Prostate gland (tissue), 2 donors: ENCODE measurements at places on chromosomes 5 and 9. TPM values are rescaled to one million over a fixed set of nuclear protein-coding genes. Genes with fewer than 3 reads are reported as not detected.

DNA sequence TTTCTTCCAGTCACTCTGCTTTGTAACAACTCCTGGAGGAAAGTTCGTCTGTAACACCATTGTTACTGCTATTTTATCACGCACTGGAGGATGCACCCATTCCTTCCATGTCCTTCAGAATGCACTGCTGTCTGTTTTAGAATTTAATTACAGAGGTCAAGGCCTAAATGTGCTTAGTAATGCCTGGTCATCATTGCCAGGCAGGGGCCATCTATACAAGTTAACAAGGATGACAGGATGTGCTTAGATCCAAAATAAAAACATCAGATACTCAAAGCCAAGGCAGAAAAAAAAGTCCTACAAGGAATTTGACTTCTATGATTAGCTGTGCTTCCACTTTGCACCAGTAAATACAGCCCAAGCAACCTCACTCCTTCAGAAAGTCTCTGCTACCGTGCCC, 371.4 kb downstream of the SEMA5A start:
- no peak overlapping the region for H3K4me3 ChIP-seq
- no peaks in the 10 kb centered on the region for H3K36me3 ChIP-seq
- H3K27me3 ChIP-seq, result no peaks in the 10 kb centered on the region
- DNase-seq, result no peak

Gene ORM2
- 0.91 TPM for total RNA-seq

Gene C9orf50
- total RNA-seq, result not detected

Gene LECT2
- total RNA-seq, result not detected

DNA sequence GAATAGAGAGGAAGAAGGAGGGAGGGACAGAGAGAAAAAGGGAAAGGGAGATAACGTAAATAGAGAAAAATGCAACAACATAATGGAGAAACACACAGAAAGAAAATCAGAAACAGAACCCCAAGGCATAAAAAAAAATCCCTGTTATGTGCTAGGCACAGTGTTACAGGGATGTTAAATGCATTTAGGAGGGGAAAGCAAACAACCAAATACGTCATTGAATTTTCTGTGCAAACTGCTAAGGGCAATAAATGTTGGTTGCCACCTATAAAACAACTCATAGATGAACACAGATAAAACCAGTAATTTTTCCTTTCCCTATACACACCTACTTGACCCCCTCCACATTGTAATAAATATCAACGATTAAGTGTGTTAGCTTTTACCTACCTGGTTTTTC, 51.3 kb upstream of the ASTN2 start:
- no peaks in the 10 kb centered on the region for H3K27me3 ChIP-seq
- peak; percentile 13 for DNase-seq
- no peaks in the 10 kb centered on the region for H3K4me1 ChIP-seq
- peak overlapping the region; percentile 38 for H3K4me3 ChIP-seq

GRCh38 chr9:90514877-90515276, 127.7 kb downstream of the DIRAS2 start:
- H3K27me3 ChIP-seq, result no peaks in the 10 kb centered on the region
- no peak overlapping the region for H3K4me3 ChIP-seq
- H3K4me1 ChIP-seq, result no peaks in the 10 kb centered on the region
- H3K36me3 ChIP-seq, result no peaks in the 10 kb centered on the region
- no peak overlapping the region for H3K27ac ChIP-seq

GRCh38 chr9:110248361-110248760, 7.9 kb downstream of the TXN start:
- H3K4me3 ChIP-seq, result no peak overlapping the region
- no peak overlapping the region for H3K27ac ChIP-seq
- no peak for DNase-seq
- peaks cover 3% of the 10 kb centered on the region for H3K4me1 ChIP-seq
- no peaks in the 10 kb centered on the region for H3K27me3 ChIP-seq
- H3K36me3 ChIP-seq, result no peaks in the 10 kb centered on the region

Gene LAMC3
- total RNA-seq, result 0.55 TPM

DNA sequence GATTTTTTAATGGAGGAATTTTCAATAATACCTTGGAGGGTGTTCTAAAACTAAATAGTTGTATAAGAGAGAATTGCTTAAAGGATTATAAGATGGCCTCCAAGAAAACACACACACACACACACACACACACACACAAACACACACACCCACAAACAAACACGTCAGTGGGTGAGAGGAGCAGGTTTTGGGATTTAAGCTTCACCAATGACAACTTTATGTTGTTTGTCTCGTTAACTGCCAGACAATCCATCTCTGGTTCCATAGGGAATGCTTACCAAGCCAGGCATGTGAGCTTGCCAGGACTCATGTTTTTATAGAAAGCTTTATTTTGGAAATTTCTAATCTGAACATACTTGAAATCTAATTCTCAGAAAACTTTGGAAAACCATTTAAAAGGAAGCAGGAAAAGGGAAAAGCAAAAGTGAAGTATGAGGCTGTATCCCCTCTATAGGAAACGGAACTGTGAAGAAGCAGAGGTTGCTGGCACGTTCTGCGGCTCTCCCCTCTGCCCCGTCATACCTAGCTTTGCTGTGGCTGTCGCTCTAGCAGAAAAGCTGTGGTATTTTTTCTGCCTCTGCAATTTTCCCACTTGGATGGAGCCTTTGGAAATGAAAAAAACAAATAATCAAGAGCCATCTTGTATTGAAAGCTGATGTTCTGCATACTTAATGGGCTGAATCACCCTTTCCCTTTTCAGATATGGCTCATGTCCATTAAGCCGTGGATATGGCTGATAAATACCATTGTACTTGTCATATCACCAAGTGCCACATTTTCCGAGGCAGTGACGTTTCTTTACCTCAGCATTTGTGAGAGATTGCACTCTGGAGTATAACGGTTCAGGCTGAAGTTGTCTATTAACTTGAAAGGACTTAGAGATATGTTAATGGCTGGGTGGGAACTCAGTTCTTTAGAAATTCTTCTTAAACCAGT, 112.7 kb downstream of the NTRK2 start:
- no peaks in the 10 kb centered on the region for H3K27me3 ChIP-seq
- DNase-seq, result no peak
- H3K4me3 ChIP-seq, result no peak overlapping the region
- H3K27ac ChIP-seq, result no peak overlapping the region
- H3K36me3 ChIP-seq, result no peaks in the 10 kb centered on the region

- H3K27me3 ChIP-seq, result no peaks in the 10 kb centered on the region
- no peak overlapping the region for H3K27ac ChIP-seq
- no peak overlapping the region for H3K4me3 ChIP-seq
- DNase-seq, result no peak
Observed at GRCh38 chr5:27315363-27316270, 277.2 kb upstream of the CDH9 start.

Gene SLC46A2
- total RNA-seq, result 0.80 TPM

Gene LMX1B
- total RNA-seq, result 0.18 TPM

Gene CETN3
- 13.3 TPM for total RNA-seq

GRCh38 chr5:74627646-74628279, 12.8 kb downstream of the ENC1 start:
- DNase-seq, result no peak
- H3K27me3 ChIP-seq, result no peaks in the 10 kb centered on the region
- H3K4me3 ChIP-seq, result no peak overlapping the region
- H3K4me1 ChIP-seq, result peaks cover 2% of the 10 kb centered on the region
- H3K27ac ChIP-seq, result no peak overlapping the region

DNA sequence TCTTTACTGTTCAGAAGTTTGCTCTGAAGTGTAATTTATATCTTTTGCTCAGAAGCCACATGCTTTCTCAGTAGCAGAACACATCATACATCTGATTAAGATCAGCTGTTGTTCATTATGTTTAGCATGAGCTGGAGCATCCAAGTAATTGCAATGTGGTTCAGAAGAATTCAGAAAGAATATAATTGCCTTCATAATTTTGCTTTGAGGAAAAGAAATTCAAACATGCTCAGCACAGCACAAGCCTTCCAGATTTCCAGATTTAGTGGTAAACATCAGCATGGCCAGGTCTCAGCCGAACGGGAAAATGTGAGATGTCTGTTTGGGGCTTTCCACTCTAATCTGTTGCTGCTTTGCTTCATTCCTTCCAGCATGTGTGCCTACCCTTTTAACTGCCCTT, 65.9 kb downstream of the ITGA1 start:
- no peak overlapping the region for H3K27ac ChIP-seq
- H3K4me1 ChIP-seq, result no peaks in the 10 kb centered on the region
- no peak overlapping the region for H3K4me3 ChIP-seq

DNA sequence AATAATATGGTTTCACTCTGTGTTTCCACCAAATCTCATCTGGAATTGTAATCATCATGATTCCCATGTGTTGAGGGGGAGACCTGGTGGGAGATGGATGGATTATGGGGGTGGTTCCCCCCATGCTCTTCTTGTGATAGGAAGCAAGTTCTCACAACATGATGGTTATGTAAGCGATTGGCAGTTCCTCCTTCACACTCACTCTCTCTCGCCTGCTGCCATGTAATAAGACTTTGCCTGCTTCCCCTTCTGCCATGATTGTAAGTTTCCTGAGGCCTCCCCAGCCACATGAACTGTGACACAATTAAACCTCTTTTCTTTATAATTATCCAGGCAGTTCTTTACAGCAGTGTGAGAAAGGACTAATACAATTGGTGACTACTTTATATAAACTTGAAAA, 48.4 kb downstream of the PTBP3 start:
- no peak overlapping the region for H3K27ac ChIP-seq
- H3K4me3 ChIP-seq, result no peak overlapping the region
- H3K36me3 ChIP-seq, result no peaks in the 10 kb centered on the region
- DNase-seq, result no peak
- no peaks in the 10 kb centered on the region for H3K27me3 ChIP-seq

- peak overlapping the region; percentile 30 for H3K27ac ChIP-seq
- no peaks in the 10 kb centered on the region for H3K36me3 ChIP-seq
- H3K27me3 ChIP-seq, result no peaks in the 10 kb centered on the region
- no peak for DNase-seq
- H3K4me1 ChIP-seq, result no peaks in the 10 kb centered on the region
- peak overlapping the region; percentile 52 for H3K4me3 ChIP-seq
Observed at GRCh38 chr5:59037941-59038797, 455.3 kb downstream of the RAB3C start.

GRCh38 chr5:157544623-157544989, 31.0 kb downstream of the ADAM19 start:
- no peaks in the 10 kb centered on the region for H3K4me1 ChIP-seq
- no peaks in the 10 kb centered on the region for H3K27me3 ChIP-seq
- no peak for DNase-seq
- peak overlapping the region; percentile 39 for H3K27ac ChIP-seq
- no peak overlapping the region for H3K4me3 ChIP-seq

Gene DRD1
- 0.77 TPM for total RNA-seq
